Activated T-cell treated with anti-CD3 and anti-CD28 coated beads, Interleukin-2, amount 50 U/mL, for 72 hours (primary cell): ENCODE measurements at places on chromosomes 2 and 18.
A peak's percentile ranks its signal among the peaks of the same experiment; 100 is the strongest.

DNA sequence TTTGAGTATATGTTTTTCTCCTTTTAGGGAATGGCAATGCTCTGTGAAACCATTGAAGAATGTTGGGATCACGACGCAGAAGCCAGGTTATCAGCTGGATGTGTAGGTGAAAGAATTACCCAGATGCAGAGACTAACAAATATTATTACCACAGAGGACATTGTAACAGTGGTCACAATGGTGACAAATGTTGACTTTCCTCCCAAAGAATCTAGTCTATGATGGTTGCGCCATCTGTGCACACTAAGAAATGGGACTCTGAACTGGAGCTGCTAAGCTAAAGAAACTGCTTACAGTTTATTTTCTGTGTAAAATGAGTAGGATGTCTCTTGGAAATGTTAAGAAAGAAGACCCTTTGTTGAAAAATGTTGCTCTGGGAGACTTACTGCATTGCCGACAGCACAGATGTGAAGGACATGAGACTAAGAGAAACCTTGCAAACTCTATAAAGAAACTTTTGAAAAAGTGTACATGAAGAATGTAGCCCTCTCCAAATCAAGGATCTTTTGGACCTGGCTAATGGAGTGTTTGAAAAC lies 82.3 kb downstream of the ACVR2A start:
- DNase-seq = no peak

DNA sequence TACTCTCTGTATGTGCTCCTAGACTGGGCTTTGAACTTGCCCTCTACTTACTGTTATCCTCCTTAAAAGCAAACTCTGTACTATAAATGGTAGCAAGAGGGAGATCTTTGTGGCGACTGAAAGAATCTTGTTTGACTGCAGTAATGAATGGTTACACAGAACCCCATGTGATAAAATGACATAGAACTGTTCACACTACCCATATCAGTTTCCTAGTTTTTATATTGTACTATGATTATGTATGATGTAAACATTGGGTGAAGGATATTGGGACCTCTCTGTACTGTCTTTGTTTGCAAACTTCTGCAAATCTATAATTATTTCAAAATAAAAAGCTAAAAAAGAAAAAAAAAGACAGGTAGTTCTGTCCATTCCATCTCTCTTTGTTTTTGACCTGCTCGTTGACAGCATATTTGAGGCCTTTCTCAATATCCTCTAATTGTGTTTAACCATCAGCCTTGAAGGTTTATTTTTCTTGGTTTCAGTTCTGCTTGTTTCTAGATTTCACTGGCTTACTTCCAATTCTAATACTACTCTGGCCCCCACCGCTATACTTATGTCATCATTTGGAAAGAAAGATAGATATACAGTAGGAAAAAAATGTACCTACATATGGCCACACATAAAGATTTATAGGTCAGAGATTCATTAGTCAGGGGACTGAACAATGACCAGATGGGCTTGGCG lies 79.2 kb upstream of the MYO3B start:
- DNase-seq = no peak

DNA sequence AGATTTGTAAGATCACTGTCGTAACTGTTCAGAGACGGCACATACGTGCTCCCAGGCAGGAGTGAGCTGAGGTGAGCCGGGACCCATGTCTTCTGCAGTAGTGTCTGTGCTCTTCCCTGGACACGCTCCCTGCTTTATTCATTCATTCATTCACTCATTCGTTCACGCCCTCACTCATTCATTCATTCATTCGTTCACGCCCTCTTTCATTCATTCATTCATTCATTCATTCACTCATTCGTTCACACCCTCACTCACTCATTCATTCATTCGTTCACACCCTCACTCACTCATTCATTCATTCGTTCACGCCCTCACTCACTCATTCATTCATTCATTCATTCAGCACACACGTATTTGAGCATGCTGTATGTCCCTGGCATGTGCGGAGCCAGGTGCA lies 207.0 kb downstream of the GLI2 start:
- DNase-seq = no peak

- DNase-seq = peak; percentile 44
These were observed at the start of gene HOXD8 for GRCh38 chr2:176128982-176129796. TSS of gene HOXD8 (plus strand) at chr2:176129705. CDS start at chr2:176130367, 662 bp downstream.

- DNase-seq = no peak
These were observed 316.2 kb downstream of the CDH2 start for GRCh38 chr18:27860701-27861107.

DNA sequence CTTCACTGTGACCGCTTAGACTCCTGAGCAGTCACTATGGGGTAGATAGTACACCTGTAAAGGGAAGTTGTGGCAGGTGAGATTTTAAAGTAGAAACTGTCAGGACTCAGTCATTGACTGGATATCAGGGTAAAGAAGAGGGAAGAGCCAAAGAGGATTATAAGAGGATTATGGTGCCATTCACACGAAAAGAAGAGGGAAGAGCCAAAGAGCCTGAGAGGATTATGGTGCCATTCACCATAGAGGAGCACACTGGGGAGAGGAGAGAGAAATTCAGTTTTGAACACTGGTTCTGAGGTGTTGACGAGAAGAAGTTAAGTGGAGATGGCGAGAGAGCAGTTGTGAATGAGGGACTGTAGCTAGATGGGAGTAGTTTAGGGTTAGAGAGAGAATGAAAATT lies 16.9 kb upstream of the KCNJ13 start:
- DNase-seq = no peak

- no peak for DNase-seq
These were observed 16.9 kb downstream of the DAW1 start for GRCh38 chr2:227888289-227888688.

GRCh38 chr2:160581035-160581434 lies 87.4 kb upstream of the RBMS1 start:
- DNase-seq = no peak
